ENCODE measurements at places on chromosomes 11 and 22. TPM values are rescaled to one million over a fixed set of nuclear protein-coding genes. Genes with fewer than 3 reads are reported as not detected.

Gene ESAM
- 0.49 TPM for total RNA-seq

Gene GSTT2B
- total RNA-seq = not detected

Gene MPZL3
- 6.9 TPM for total RNA-seq

Gene FAM118A
- 41.5 TPM for total RNA-seq

Gene HIKESHI
- total RNA-seq = 43.9 TPM

Gene BTG4
- total RNA-seq = not detected

Gene BCO2
- total RNA-seq = 1.2 TPM

Gene RASSF10
- not detected for total RNA-seq

Gene PRODH
- total RNA-seq = not detected

Gene OR8H3
- total RNA-seq = not detected

Gene EXPH5
- not detected for total RNA-seq

- no peak for DNase-seq
These were observed 94.4 kb upstream of the ALX4 start for GRCh38 chr11:44404301-44404700.

DNA sequence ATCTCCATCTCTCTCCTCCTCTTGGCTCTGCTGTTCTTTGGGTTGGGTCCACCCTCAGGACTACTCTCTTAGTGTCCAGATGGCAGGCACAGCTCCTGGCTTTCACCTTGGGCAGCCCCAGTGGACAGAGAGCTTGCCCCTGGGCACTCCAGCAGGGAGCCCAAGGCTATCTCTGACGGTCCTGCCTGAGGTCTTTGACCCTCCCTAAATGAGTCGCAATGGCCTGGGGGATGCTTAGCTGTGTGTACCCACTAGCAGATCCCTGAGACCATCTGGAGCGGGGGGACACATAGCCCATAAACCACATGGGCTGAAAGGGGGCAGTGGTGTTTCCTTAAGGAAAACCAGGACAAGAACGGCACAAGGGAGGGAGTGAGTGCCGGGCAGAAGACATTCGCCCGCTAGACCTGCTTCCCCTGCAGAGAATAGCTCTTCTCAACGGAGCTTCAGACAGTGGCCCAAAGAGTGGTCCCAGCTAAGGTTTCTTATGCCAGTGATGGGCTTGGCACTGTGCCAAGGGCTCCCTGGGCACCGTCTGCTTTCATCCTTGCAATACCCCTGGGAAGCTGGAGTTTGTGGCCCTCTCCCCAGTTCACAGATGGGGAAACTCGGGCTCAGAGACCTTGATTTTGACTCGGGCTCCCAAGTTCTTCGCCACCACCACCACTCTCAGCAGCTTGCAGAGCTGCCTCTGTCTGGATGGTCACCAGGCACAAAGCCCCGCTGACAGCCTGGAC is 53.9 kb upstream of the ANO1 start:
- DNase-seq = no peak

DNA sequence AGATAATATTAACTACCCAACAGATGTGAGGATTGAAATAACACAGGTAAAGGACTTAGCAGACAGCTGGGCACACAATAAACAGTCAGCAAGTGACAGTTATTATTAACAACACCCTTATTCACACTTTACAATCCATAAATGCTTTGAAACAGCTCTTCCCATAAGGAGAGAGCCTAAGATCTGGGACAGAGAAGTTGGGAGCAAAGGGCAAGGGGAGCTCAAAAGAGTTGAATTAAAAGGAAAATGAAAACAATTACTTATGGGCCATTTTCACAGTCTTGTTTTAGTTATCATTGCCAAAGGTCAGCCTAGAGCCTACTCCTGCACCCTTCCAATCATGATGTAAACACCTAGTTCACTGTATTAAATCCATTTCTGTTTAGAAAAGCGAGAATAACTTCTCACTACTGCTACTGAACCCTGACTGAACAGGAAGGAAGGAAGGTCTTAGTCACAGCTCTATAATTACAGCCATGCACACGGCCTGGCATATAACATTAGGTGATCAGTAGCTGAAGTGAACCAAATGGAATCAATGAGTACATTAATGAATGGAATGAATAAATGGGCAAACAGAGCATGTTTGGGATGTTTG is 111.3 kb downstream of the PLEKHA7 start:
- no peak for DNase-seq

- DNase-seq = no peak
These were observed 5.8 kb upstream of the LGALS1 start for GRCh38 chr22:37669586-37669985.

- DNase-seq = no peak
These were observed 50.7 kb downstream of the IGLL1 start for GRCh38 chr22:23529166-23530103.

DNA sequence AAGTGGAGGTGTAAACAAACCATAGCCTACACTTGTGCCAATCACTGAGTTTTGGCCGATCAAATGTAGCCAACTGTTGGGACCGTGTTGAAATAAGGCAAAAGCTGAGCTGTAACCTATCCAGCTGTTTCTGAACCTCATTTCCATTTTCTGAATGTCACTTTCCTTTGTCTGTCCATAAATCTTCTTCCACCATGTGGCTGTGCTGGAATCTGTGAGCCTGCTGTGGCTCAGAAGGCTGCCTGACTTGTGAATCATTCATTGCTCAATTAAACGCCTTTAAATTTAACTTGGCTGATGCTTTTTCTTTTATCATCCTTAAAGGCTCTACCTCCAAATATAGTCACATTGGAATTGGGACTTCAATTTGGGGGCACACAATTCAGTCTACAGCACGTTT is 203.1 kb upstream of the MPPED2 start:
- no peak for DNase-seq

DNA sequence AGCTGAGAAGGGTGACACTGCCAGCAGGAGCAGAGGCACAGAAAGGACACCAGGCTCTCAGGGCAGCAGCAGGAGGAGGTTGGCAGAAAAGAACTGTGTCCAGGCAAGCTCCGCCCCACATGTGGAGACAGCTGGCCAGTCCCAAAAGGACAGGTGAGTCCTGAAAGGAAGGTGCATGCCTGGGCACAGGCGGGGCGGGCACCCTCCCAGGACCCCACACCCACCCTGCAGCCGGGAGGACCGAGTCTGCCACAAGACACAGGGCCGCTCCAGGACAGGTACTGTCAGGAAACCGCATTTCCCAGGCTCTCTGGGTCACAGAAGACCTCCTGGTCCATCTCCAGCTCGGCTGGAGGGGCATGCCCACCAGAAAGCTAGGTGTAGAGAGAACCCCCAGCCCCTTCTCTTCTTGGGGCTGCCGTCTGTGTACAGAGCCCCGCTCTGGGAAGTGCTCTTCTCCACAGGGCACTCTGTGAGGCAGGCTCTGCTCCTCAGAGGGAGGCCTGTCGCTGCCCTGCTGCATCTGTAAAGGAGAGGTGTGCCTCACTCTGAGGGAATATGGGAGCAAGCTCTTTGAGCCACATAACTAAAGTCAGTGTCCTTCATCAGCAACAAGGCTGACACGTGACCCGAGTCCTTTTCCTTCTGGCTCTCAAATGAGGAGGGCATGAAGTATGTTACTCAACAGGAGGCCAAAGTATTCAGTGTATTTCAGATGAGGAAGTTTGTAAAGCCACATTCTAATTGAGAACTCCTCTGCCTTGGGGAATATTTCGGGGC is 50.5 kb downstream of the CLTCL1 start:
- no peak for DNase-seq

DNA sequence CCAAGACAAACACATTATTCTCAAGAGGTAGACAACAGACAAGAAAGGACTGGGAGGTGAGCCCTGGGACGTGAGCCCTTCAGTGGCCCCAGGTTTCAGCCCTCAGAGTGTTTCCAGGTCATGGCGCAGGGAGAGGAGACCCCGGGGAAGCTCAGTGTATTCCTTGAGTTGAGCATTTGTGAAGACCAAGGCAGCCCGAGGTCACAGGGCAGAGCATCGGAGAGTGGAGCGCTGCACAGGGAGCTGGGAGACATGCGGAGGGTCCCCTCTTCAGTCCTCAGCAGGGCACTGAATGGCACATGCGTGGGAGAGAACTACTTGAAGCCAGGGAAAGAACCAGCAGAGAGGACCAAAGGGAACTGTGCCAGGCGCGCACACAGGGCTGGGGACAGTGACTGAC is 11.7 kb downstream of the KRTAP5-6 start:
- no peak for DNase-seq

GRCh38 chr11:47259232-47259977 is 1.6 kb downstream of the NR1H3 start:
- DNase-seq = peak; percentile 72

DNA sequence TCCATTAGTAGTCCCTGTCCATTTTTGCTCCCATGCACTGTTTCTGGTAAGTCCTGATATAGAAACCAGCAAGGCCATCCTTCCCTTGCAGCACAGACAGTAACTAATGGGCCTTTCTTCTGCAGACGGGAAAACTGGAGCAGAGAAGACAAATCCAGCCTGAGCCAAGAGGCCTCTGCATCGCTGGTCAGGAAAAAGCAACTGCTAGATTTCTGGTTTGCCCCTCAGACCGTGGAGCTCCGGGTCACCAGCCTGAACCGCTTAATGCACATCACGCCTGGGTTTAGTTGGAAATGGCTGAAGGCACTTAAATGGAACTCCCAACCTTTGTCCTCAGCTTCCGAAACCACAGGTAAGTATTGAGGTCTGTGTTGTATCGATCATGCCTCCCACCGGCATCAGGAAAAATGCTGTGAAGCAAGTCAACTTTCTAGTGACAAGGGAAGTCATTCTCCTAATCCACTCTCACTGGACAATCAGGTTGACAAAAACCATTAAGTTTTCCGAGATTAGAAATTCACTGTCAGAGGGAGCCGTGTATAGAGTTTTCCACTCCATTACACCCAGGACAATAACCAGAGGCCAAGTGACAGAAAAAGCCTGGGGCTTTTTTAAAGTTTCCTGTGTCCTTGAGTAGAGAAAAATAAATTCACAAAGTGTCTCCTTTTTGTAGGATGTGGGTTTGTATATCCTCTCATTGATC is 14.8 kb upstream of the LMO2 start:
- no peak for DNase-seq

- DNase-seq = no peak
These were observed 48.1 kb upstream of the HMGXB4 start for GRCh38 chr22:35209203-35209602.

- no peak for DNase-seq
These were observed 59.1 kb upstream of the ARFGAP3 start for GRCh38 chr22:42915980-42916765.

- no peak for DNase-seq
These were observed 82.9 kb upstream of the TBCEL start for GRCh38 chr11:120941000-120941399.

- DNase-seq = peak; percentile 78
These were observed 19.6 kb upstream of the CCDC134 start for GRCh38 chr22:41780746-41781505.

- DNase-seq = no peak
These were observed 106.7 kb downstream of the MORC2 start for GRCh38 chr22:30861688-30862552.

DNA sequence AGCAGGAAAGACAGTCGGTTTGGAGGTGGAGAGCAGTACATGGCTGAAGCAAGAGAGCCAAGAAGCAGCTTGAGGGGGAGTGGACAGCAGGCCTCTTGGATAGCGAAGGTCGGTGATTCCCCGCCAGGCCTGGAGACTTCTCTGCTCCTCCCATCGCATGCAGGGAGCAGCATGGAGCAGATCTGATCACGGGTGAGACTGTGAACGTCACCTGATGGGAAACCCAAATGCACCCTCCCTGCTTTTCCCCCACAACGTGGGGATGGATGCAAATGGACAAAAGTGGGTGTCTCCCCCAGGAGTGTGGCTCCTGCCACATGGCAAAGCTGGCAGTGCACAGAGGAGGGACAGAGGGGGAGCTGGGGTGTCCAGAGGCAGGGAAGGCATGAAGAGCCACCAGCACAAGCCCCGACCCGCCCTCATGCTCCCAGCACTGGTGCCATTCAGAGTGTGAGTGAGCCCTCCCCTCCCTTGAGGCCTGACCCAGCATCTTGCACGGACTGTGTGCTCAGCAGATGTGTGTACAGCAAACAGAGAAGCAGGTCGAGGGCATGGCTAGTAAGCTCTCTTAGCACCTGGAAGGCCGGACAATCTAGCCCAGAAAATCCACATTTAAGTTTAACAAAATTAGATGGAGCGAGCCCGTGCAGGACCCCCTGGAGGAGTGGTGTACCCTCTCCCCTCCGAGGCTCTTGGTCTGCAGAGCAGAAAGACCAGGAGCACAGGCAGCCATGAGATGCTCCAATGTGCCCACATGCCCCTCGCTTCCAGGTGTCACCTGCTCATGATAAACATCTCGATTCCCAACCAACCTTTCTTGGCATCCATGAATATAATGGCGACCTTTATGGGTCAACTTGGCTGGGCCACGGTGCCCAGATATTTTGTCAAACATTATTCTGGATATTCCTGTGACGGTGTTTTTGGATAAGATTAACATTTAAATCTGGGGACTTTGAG is 661.7 kb downstream of the TBC1D22A start:
- DNase-seq = no peak

DNA sequence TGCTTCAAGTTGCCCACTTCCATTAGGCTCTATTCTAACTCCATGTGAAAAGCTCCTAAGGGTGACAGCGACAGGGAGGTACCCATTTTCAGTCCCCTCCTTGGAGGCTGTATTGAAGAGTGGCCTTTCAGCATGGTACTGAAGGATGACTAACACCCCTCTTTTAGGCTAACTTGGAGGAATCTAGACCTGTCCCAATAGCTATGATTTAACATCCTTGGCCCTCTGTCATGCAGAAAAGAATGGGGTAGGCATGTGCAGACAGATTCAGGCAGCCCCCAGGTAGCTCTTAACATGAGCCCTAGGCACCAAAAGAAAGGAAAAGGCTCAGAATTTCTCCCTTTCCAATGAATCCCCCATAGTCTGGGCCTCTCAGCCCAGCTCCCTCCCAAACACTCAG is 89.3 kb upstream of the AMOTL1 start:
- no peak for DNase-seq
